Activated CD8-positive, alpha-beta memory T cell treated with anti-CD3 and anti-CD28 coated beads, Interleukin-2, amount 10 ng/mL, durations not matched to agents 7 days and 5 days (primary cell): ENCODE measurements at places on chromosomes 16 and 17. TPM values are rescaled to one million over a fixed set of nuclear protein-coding genes. Genes with fewer than 3 reads are reported as not detected.

DNA sequence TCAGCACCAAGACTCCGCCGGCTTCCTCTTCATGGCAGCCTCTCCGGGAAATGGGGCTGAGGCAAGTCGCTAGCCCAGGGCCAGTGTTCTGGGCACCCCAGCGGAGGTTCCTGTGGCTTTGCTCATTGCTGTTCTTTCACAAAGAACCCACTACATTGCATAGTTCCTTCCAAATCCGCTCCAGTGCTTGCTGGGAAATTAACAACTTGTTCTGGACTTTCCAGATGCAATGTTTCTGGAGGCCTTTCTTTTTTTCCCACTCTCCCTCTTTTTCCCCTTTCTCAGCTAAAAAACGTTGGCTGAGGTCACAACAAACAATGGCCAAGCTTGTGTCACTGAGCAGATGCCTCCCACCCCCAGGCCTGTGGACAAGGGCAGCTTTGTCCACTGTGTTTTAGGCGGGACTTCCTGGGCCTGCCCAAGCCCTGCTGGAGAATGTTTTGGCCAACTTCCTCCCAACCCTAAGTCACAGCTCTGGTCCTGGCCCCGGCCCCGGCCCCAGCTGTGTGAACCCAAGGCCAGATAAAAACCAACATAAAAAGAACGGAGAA lies 131.5 kb upstream of the RCVRN start:
- no peak for DNase-seq

DNA sequence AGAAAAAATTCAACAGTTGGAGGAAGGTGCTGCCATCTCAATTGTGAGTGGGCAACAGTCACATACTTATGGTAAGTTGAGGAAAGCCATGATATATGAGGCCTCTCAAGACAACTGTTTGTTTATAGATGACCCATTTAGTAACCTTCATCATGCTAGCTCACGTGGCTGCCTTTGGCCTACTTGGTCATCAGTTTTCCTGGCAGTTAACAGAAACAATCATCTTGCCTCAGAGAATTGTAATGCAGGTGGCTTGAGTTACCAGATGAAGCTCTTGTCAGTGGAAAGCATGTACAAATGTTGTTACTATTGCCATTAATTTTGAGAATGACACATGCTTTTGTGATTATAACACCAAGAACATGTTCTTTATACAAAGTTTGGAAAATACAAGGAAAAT lies 14.7 kb downstream of the TPPP3 start:
- no peak for DNase-seq

GRCh38 chr17:51050291-51051033 lies 70.2 kb downstream of the SPAG9 start:
- DNase-seq, result no peak

DNA sequence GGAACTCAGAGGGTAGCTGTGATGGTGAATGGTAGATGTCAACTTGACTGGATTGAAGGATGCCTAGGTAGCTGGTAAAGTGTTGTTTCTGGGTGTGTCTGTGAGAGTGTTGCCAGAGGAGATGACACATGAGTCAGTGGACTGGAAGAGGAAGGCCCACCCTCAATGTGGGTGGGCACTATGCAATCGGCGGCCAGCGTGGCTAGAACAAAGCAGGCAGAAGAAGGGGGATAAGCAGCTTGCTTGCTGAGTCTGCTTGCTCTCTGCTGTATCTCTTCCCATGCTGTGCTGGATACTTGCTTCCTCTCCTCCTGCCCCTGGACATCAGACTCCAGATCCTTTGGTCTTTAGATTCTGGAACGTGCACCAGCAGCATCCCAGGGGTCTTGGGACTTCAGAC lies 128.1 kb downstream of the AIPL1 start:
- no peak for DNase-seq

GRCh38 chr16:4273858-4274311 lies 1.1 kb upstream of the TFAP4 start:
- DNase-seq, result peak; percentile 76

GRCh38 chr17:43146649-43147048 lies 21.5 kb upstream of the BRCA1 start:
- no peak for DNase-seq

GPR142 gene
- total RNA-seq, result not detected

DNA sequence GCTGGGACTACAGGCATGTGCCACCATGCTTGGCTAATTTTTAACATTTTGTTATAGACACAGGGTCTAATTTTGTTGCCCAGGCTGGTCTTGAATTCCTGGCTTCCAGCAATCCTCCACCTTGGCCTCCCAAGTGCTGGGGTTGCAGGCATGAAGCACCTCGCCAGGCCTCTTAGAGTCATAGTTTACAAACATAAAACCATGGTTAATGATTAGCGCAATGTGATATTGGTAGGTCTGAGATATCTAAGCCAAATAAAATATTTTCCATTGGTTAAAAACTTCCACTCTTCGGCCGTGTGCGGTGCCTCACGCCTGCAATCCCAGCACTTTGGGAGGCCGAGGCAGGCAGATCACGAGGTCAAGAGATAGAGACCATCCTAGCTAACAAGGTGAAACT lies 16.6 kb downstream of the TXNDC11 start:
- no peak for DNase-seq

DNA sequence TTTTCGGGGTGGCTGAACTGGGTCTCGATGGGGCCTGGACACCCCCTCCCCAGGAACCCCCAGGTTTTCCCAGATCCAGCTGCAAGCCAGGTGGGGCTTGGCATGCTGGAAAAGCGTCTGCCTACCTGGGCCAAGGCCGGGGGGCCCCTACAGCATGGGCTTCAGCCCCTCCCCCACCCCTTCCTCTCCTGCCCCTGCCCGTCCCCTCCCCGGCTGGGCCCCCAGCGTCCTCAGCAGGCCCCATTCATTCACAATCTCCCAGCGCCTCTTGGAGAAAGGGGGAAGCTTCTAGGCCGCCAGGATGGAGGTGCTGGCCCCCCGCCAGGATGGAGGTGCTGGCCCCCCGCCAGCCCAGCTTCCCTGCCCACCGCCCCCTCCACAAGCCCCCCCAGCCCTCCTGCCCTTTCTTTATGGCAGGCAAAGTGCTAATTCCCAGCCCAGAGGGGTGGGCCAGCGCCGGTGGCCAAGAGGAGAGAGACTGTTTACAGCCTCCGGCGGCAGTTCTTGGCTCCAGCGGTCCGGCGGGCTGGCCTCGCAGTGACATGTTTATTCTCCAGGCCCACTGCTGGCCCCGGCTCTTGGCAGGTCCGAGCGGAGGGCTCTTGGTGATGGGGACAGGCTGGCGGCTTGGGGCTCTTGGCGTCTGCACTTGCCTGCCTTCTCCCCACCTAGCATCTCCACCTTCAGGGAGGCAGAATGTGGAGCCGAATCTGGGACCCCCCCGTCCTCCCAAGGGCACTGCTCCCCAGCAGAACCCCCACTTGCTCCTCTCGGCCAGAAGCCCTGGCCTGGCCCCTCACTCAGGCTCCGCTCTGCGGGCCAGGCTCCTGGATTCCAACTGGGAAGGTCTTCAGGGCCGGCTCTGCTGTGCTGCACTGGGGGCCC lies 94.4 kb upstream of the CIBAR2 start:
- no peak for DNase-seq

- DNase-seq, result no peak
These were observed 110.4 kb downstream of the VAT1L start for GRCh38 chr16:77898671-77899211.

KRT39 gene
- total RNA-seq, result not detected

GRCh38 chr16:69440250-69440649 lies 15.8 kb downstream of the CYB5B start:
- DNase-seq, result no peak

- DNase-seq, result no peak
These were observed 233.3 kb downstream of the SOX9 start for GRCh38 chr17:72354071-72354470.

GRCh38 chr16:75318737-75319136 lies 67.3 kb upstream of the BCAR1 start:
- DNase-seq, result no peak

- no peak for DNase-seq
These were observed 2.6 kb downstream of the CAMKK1 start for GRCh38 chr17:3890082-3890877.

DNAH9 gene
- not detected for total RNA-seq

ASGR1 gene
- total RNA-seq, result 0.35 TPM

RHBDF2 gene
- 42.1 TPM for total RNA-seq

DNA sequence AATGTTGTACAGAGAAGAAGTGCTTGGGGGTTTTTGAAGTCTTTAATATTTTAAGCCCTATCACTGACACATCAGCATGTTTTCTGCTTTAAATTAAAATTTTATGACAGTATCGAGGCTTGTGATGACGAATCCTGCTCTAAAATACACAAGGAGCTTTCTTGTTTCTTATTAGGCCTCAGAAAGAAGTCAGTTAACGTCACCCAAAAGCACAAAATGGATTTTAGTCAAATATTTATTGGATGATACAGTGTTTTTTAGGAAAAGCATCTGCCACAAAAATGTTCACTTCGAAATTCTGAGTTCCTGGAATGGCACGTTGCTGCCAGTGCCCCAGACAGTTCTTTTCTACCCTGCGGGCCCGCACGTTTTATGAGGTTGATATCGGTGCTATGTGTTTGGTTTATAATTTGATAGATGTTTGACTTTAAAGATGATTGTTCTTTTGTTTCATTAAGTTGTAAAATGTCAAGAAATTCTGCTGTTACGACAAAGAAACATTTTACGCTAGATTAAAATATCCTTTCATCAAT lies 57.8 kb downstream of the HLF start:
- no peak for DNase-seq

GRCh38 chr17:48720266-48721008 lies 1.9 kb downstream of the PRAC1 start:
- DNase-seq, result no peak

CNGB1 gene
- not detected for total RNA-seq

CCL7 gene
- not detected for total RNA-seq

TLCD2 gene
- 0.28 TPM for total RNA-seq
